ENCODE measurements at places on chromosomes 4 and X.

GRCh38 chr4:8028884-8029568, 89.4 kb upstream of the AFAP1 start:
- no peak for DNase-seq

- peak; percentile 85 for DNase-seq
Measured at GRCh38 chrX:40169193-40170101, 71.7 kb upstream of the BCOR start.

- no peak for DNase-seq
Measured at GRCh38 chr4:42371305-42372252, 25.7 kb upstream of the SHISA3 start.

- no peak for DNase-seq
Measured at GRCh38 chr4:102585329-102585728, 84.2 kb downstream of the NFKB1 start.

- DNase-seq = no peak
Measured at GRCh38 chr4:118351851-118352827, 664 bp downstream of the PRSS12 start.

GRCh38 chr4:111269439-111269838, 646.6 kb upstream of the PITX2 start:
- DNase-seq = no peak

DNA sequence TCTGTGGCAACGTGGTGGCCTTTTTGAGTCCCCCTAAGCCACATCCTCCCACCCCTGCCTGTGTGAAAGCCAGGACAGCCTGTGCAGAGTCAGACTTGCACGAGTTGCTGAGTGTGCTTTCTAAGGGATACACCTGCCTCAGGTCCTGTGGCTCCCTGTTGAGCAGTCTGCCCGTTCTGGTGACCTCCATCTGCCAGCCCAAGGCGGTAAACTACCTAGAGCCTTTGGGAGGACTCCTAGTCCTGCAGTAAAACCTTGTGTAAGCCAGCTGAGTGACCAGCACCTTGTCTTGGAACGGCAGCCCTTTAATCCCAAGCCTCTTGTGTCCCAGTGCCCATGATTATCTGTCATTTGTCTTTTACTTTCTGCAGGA, 69.3 kb downstream of the NBDY start:
- DNase-seq = no peak

DNA sequence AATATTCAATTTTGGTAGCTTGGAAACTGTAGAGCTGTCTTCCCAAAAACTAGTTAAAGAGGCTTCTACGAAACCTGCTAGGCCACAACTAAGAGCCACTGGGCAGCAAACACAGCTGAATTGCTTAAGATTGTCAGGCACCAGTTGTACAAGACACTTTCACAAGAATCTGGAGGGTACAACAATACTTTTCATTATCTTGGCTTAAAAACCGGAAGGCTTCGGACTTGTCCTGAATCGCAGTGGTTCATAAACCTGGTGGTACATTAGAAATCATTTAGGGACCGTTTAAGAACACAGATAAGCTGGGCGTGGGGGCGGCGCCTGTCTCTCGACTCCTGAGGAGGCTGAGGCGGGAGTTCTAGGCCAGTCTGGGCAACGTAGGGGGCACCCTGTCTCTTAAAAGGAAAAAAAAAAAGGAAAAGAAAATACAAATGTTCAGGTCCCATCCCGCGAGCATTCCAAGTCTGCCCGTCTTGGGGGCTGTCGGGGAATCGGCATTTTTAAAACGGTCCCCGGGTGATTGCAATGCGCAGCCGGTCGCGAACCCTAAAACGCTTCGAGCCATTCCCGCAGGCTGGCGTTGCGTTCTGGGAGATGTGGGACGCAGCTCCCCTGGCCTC, 763 bp downstream of the PYURF start:
- DNase-seq = peak; percentile 48

- no peak for DNase-seq
Measured at GRCh38 chr4:123017636-123018395, 95.4 kb upstream of the NUDT6 start.

DNA sequence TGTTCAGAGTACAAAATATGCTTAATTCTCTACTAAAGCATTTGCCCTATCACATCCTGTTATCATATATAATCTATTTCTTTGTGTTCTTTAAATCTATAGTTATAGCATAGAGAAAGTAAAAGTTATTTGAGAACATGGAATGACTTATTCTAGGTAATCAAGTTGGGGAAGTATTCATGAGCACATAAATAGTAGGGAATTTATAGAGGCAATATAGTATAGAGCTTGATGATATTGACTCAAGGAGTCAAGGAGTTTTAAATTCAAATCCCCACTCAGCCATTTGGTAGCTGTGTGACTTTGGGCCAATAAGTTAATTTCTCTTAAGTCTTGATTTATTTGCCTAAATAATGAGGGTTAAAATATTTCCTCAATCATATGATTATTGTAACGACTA, 37.5 kb downstream of the PPP1R2C start:
- DNase-seq = no peak

DNA sequence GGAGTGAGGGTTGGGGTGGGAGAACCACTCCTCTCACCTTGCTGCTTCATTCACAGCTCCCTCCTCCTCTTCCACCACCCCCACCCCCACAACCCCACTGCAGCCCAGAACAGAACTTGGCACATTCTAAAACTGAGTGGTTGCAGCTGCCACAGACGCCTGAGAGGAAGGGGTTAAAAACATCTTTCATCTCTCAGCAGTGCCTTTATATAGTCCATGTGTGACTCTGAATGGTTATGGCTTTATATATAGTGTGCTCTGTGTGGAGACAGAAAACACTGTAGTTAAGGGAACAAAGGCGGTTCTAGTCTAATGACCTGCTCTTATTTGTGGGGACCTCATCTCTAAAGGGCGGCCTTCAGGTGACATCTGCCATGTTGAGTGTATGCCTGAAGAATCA, 144.8 kb downstream of the BCOR start:
- no peak for DNase-seq

DNA sequence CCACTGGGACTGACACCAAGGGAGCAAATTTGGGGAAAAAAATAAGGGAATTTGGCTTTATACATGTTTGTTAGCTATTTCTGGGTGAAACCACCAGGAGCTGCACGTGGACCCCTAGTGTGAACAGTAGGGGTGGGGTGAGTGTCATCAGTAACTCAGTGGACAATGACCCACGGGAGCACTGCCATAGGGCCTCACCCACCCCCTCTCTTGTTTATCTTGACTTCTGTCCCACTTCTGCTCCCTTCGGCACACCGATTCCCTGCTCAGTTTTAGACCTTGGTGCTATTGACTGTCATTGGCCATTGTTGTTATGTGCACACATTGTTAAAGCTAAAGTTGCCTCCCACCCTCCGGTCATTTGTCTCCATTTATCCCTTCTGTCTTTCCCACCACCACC, 9.0 kb downstream of the ACOX3 start:
- DNase-seq = no peak

DNA sequence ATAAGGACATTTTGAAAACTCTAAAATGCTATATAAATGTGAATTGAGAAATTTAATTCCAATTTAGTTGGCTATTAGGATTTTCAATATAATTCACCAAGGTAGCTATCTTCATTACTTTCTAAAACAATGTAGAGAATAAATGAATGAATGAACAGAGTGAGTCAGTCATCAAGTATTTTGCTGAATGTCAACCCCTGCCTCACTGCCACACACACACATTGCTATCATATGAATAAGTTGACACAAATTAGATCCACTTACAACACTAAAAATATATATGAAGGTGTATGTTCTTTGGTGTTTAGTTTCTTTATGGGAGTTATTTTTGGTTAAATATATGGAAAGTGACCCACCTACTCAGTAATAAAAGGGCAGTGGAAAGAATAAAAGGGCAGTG, 141.4 kb upstream of the SMIM10 start:
- DNase-seq = no peak

DNA sequence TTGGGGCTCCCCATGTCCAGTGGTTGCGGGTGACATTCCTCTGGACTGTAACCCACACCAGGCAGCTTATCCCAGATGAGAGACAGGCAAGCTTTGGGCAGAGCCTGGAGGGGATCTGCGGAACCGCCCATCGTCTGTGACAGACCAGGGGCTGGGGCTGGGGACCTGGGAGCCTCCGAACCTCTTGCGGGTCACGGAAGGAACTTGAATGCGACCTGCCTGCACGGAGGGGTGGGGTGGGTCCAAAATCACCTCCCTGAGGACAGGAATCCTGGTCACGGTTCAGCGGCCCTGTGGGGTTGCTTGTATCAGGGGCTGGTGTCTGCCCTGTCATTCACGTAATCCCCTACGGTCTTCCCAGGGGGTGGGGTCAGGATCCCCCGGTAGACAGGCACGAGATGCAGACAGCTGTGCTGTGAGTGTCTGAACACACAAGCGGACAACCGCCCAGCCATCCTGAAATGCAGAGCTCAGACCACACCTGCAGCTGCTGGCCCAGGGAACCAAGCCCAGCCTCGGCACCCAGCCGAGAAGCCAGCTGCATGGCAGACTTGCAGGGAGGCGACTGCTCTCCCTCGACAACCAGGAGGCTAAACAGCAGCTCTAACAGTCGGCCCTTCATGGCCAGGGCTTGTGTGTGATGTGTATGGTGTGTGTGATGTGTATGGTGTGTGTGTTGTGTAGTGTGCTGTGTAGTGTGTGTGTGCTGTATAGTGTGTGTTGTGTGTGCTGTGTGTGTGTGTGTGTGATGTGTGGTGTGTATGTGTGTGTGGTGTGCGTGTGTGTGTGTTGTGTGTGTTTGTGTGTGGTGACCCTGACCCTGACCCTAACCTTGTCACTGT, 105.9 kb upstream of the ADRA2C start:
- no peak for DNase-seq

DNA sequence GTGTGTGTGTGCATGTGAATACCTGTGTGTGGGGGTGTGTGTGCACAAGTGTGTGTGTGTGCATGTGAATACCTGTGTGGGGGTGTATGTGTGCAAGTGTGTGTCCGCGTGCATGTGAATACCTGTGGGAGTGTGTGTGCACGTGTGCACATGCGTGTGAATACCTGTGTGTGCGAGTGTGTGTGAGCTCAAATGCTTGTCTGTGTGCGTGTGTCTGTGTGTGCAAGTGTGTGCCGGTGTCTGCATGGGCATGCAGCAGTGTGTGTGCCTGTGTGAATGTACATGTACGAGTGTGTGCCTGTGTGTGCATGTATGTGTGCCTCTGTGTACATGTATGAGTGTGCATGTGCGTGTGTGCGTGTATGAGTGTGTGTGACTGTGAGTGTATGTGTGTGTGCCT, 5.0 kb downstream of the DOK7 start:
- no peak for DNase-seq

DNA sequence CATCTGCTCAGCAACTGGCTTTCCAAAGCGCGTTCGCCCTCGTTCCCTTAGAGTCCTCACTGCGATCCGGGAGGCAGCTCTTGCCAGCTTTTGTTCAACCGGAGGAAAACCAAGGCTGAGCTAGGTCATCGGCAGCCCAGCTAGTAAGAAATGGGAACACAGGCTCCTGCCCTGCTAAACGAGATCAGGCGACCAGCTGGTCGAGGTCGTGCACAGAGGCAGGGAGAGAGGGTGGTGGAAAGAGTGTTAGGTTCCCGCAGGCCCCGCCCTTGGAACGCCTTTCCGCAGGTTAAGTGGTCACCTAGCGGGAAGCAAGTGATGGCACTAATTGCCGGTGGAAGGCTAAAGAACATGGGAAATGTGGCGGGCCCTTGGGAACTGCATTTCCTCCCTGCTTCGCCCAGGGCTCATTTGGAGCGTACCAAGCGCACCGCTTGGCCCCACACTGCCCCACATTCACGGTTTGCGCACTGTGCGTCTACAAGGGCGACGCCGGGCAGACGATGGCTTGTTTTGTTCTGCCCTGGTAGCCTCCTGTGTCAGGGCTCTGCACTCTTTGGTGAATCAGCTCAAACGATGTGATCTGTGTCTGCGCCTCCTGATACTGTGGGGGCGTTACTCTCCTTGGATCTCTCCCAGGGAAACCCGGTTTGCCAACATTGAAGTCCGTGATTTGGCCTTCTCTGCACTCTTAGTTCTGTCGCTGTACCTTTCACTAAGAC, 7.2 kb upstream of the PRDM8 start:
- no peak for DNase-seq

GRCh38 chrX:47815901-47816845, 20.5 kb upstream of the ZNF81 start:
- DNase-seq = no peak

GRCh38 chr4:53713296-53713695, 122.0 kb upstream of the LNX1 start:
- no peak for DNase-seq

DNA sequence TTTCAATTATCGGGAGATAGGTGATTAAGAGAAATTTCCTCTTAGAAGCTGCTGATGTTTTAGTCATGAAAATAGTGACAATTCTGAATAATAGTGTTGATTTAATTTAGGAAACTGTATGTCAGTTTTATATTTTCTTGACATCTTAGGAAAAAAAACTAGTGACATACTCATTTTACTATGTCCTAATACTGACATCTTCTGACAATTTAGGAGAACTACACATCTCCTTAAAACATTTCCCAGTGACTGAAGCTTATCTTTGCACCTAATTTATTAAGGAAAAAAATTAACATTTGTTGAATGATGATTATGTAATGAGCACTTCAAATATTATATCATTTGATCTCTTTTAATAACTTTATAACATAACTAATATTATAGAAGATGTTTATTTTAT, 42.0 kb upstream of the RBMXL3 start:
- DNase-seq = no peak

GRCh38 chrX:118637997-118638396, 89.4 kb upstream of the IL13RA1 start:
- DNase-seq = no peak

- no peak for DNase-seq
Measured at GRCh38 chr4:70737409-70737808, 15.6 kb downstream of the RUFY3 start.

DNA sequence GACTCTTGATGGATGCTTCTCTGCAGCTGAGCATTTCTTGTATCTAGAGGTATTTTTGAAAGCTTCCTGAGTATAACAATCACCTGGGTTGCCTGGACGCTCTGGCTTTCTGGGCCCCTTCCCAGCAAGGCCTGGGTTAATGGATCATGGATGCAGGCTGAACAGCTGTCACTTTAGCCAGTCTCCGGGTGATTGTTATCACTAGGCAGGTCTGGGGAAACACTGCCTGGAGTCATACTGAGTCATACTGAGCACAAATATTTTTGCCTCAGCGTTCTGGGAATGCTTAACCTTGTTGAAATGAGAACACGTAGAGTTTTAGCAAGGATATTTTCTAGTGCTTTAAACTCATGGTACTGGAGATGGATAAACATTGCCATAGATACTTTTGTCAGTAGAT, 102.6 kb downstream of the PHEX start:
- no peak for DNase-seq

GRCh38 chrX:46634577-46634976, 61.0 kb downstream of the CHST7 start:
- no peak for DNase-seq

GRCh38 chr4:76539979-76540378, 105.0 kb downstream of the SHROOM3 start:
- DNase-seq = no peak

DNA sequence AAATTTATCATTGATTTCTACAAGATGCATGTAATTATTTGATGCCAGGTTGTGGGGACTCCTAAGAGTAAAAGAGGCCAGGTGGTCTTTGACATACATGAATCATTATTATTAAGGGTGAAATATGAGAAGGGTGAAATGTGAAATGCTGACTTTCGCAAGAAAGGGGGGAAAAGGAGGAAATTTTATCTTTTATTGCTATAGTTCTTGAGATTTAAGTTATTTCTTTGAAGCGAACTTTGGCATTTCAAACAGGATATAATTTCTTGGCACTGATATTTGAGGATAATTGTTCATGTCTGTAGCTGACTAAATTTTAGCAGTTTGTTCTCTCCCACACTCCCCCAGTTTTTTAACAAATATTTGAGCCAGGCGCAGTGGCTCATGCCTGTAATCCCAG, 80.1 kb downstream of the TMEM131L start:
- DNase-seq = no peak

- peak; percentile 37 for DNase-seq
Measured at GRCh38 chr4:55184600-55185523, 59.5 kb upstream of the KDR start.

Data from CD4-positive, alpha-beta T cell treated with Interleukin-17A for 4 hours (primary cell).